IPS-NIHi11 (cell line): ENCODE measurements at places on chromosomes 12 and 14.

DNA sequence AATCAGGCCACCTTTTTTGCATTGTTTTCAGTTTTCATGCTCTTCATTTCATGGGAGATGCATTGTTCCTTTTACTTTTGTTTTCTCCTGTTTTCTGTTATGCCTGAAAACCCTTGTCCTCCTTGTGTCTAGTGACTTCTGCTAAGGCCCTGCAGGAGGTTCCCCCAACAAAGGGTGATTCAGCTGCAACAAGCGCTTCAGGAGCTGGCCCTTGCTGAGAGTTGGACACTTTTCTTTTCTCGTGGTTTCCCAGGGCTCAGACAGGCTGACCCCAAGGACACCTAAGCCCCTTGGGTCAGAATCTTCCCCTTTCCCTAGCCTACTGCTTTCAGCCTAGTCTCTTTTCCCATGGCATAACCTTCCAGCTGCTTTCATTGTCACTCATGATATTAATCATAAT, 98.9 kb downstream of the PLXNC1 start:
- no peak for DNase-seq

GRCh38 chr14:49882826-49883694, 9.8 kb upstream of the ARF6 start:
- DNase-seq: no peak

GRCh38 chr14:61811882-61812346, 49.7 kb downstream of the SNAPC1 start:
- DNase-seq: peak; percentile 47

DNA sequence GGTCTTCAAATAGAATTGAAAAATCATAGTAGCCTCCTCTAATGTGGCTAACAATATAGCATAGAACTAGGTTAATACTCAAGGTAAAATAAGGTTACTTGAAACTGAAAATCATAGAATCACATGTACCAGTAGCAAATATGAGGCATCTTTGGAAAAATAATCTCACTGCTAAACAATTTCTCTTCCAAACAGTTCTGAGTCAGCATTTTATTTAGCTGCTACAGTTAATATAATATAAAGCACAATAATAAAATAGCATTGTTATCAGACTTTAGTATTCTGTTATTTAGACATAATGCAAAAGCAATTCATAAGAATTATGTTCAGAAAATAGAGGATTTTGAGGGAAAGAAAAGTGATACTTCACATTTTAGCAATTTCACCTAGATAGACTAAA, 35.0 kb downstream of the ERO1A start:
- no peak for DNase-seq

GRCh38 chr14:24701062-24701461, 67.1 kb upstream of the GZMB start:
- peak; percentile 28 for DNase-seq

GRCh38 chr12:14471497-14471896, 96.2 kb downstream of the PLBD1 start:
- no peak for DNase-seq

- DNase-seq: no peak
Measured at GRCh38 chr14:35255711-35256110, 36.5 kb upstream of the PSMA6 start.

- DNase-seq: no peak
Measured at GRCh38 chr14:35297706-35298105, 5.5 kb downstream of the PSMA6 start.

- no peak for DNase-seq
Measured at GRCh38 chr14:56268039-56268438, 149.8 kb downstream of the PELI2 start.

GRCh38 chr12:111085096-111085495, 164.7 kb upstream of the MYL2 start:
- no peak for DNase-seq

DNA sequence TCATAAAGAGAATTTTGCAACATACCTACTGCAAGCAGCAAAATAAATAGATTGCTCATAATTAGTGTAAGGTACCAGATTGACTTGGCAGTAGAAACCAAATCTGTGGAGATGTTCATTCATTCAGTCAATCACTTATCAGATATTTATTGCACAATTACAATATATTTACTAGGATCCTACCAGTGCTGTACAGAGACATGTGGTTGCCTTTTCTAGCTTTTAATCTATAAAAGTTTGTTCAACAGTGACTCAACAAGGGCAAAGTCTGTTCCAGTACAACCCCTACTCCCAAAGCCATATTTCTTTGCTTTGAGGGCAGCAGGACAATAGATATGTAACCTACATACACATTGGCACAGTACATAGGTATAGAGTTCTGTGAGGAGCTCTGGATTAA, 27.3 kb downstream of the ABCD2 start:
- no peak for DNase-seq

DNA sequence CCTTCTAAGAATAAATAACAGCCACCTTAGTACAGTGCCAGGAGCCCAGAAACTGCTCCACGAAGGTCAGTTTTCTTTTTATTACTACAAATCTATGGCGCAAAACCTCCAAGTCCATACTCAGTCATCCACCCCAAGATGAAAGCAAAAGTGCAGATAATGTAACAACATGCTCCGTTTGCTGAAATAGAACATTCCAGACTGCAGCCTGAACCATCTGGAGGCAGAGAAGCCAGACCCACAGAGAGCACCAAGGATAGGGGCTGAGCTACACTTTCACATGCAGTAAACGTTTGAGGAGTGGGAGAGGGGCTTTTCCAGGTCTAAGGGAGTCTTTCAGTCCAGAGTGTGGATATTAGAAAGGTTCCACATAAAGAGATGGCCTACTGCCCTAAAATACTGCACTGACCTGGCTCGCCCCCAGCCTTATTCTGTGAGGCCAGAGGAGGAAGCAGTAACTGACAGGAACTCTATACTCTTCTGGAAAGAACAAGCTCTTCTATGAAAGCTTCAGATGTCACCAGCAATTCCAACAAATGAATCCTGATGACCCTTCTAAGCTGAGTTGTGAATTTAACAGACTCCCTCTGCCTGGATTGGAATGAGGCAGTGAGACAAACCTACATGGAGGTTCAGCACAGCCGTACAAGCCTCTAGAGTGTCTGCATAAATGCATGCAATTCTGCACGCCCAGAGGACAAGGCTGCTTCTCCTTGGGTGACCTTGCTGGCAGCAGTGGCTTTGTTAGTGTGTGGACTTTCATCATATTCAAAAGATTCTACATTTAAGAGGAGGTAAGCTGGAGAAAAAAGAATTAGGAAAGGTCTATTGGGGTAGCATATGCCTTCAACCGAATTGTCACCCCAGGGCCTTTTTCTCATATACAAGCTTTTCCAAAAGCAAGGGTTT, 153.9 kb upstream of the EGLN3 start:
- no peak for DNase-seq

GRCh38 chr14:39265033-39265432, 31.3 kb downstream of the MIA2 start:
- no peak for DNase-seq
